ENCODE measurements at places on chromosomes 16 and 17.

- DNase-seq, result no peak
These were observed 260.0 kb downstream of the HAPSTR1 start for GRCh38 chr16:9351440-9351839.

GRCh38 chr17:50051082-50051576, 4.8 kb upstream of the ITGA3 start:
- DNase-seq, result no peak

- no peak for DNase-seq
These were observed 145.6 kb downstream of the FTO start for GRCh38 chr16:53849585-53849984.

- peak; percentile 44 for DNase-seq
These were observed 101.1 kb downstream of the XYLT1 start for GRCh38 chr16:17369421-17370222.

GRCh38 chr16:87582966-87583325, 19.4 kb upstream of the JPH3 start:
- DNase-seq, result no peak

DNA sequence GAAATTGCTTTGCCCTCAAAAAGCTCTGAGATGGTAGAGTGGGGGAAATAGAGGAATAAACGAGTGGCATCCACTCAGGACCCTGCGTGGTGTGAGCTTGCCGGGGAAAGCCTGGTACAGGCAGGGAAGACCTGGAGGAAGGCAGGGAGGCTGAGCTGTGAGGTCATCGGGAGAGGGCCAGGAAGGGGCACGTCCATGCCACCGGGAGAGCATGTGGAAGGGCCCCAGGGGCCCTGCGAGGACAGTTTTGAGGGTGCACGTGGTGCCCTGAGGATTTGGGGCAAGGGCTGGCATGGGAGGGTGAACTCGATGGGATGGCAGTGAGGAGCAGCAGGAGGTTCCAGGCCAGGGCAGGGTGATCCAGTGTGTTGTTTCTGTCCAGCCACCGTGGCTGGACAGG, 56.3 kb upstream of the CBFA2T3 start:
- DNase-seq, result no peak

DNA sequence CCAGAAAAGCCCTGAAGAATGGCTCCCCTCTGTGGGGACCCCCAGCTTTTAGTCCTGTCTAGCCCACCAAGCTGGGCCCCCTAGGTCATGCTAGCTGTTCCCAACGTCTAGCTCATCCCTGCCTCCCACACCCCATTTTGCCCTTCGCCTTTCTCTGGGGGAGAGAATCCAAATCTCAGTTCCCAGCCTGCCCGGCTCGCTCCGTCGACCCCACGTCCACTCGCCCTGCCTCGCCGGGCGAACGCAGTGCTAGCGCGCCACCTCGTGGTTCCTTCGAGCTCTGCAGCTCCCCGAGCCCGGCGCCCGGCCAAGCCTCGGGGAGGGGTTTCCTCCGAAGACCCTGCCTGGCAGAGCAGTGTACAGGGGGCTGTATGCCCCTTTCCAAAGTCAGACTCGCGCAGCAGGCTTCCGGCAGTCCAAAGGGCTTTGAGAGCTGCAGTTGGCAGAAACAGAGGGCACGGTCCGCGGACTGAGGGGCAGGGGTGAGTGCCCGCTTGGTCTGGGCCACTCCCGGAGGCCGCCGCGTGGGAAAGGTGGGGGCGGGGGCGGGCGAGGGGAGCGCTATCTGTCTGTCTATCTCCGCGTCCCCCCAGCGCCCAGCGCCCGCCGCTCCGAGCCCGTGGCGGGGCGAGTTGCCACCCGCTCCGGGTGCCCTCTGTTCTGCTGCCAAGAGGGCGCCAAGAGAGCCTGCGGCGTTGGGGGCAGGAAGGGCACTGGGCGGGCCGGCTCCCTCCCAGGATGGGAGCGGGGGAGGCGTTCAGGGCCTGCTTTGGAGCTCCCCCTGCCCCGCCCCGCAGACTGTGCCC, 1.7 kb upstream of the DLX3 start:
- peak; percentile 86 for DNase-seq

- DNase-seq, result no peak
These were observed 12.2 kb upstream of the ELAC2 start for GRCh38 chr17:13030056-13030455.

GRCh38 chr16:30381291-30382041, 895 bp downstream of the SEPTIN1 start:
- DNase-seq, result no peak

DNA sequence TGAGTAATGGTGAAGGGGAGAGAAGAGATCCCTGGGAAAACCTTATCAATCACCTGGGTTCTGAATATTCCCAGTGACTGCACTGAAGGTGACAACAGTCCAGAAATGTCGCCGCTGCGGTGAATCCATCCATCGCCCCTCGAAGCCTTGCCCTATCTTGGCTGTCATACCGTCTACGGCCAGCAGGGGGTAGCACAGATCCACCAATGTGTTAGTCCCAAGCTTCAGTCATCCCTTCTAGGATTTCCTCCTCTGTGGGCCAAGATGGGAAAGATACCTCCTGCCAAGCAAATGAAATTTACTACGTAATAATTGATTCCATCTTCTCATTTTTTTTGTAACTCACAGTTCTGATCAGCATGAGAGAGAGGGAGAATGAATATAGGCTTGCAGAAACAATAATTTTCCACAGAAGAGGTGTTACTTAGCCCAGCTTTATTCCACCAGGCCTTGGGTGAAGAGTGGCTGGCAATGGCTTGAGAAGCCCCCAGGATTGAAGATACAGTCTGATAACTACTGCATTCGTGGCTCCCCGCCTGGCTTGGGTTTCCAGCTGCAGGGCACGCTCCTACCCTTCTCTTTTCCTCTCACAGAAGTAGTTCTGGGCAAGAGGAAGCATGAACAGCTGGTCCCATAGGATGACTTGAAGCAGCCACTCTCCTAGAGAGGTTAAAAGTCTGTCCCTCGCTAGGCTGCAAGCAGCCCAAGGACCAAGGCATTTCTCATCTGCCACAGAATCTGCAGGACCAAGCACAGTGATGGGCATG, 2.6 kb upstream of the FMNL1 start:
- DNase-seq, result peak; percentile 93

GRCh38 chr16:67936124-67936879, at the start of gene PSMB10:
TSS of gene PSMB10 (minus strand) at chr16:67936850. CDS start at chr16:67936749, 101 bp downstream.
- no peak for DNase-seq

DNA sequence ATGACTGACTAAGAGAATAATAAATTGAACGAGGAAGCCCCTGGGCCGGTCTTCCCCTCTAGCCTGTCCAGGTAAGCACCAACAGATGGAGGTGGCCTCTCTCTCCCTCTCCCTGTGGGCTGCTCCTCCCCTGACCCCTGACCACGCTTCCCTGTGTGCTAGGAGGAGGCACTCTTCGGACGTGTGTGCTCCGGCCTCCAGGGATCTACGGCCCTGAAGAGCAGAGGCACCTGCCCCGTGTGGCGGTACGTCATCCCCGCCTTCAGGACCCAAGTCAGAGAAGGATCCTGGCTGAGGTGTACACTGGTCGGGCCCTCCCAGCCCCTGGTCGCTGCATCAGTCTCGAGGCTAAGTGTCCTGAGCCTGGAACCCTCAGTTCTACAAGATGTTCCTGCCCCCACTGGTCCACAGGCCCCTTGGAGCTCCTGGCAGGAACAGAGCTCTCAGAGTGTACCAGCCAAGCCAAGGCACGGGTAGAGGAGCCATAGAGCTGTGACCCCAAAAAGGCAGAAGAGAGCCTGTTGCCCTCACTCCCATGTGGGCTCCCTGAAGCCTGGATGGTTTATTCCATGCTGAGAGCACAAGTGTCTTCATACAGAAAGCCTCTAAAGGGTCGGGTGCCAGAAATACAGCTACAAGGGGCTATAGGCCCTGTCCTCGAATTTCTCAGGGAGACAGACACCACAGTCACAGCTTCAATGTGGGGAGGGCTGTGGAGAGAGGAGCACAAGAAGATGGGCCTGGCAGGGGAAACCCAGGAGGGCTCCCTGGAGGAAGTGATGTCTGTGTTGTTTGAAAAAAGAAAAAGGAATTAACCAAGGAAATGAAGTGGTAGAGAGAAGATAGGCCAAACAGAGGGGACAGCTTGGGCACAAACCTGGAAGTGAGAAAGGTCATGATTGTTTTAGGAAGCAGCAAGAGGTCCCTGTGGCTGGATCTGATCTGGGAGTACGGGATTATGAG, 15.9 kb downstream of the SDR42E2 start:
- DNase-seq, result no peak

DNA sequence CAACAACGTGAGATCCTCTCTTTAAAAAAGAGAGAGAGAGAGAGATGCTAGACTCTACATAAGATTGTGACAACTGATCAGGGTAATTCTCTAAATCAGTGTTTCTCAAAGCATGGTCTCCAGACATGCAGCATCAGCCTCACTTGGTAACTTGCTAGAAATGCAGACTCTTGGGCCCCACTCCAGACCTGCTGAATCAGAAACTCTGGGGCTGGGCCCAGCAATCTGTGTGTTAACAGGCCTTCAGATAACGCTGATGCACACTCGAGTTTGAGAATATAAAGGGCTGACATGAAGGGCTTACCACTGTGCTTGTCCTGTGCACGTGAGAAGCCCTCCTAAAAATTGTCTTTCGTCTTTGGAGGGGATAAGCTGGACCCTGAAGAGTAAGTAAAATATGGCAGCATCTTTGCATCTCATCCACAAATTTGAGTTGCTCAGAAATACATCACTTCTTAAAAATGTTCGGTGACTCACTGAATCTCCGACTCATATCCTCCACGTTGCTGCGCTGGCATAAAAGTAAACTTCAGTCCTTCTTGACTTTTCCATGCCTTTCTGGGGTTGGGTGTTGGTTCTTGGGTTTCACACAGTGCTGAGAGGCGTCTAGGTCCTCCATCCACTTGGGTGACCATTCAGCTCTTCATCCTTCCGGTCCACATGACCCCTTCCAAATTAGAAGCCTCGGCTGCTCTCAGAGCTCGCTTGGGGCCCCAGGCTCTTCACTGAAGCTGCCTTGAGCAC, 26.1 kb upstream of the KDM8 start:
- no peak for DNase-seq

DNA sequence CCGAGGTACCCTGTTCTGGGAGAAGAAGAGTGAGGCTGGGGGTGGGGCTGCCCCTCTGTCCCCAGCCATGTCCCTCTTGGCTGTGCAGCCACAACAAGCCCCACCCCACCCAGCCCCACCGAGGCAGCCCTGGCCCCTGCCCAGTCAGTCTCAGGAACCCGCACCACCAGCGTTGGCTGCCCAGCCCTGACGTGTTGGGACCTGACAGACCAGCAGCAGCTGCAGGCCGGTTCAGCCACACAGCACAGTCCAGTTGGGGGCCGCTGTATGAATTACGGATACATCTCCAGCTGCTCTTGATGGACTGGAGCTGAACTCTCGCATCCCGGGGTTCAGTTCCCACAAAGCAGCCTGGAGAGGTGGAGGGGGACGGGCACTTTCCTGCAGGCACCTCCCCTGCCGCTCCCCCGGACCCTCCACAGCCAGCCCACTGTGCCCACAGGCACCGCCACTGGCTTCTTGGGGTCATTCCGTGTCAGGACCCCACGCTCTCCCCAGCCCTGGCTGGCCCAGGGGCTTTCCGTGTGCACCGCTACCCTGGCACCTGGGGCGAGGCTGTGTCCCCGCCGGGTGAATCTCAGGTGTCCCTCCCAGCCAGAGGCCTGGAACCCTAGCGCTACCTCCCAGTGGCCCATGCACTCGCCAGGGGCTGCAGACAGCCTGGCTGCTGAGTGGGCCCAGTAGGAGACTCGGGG, 7.1 kb downstream of the CDH15 start:
- DNase-seq, result no peak
